EL (cell line): ENCODE measurements at places on chromosomes 13 and 19.

DNA sequence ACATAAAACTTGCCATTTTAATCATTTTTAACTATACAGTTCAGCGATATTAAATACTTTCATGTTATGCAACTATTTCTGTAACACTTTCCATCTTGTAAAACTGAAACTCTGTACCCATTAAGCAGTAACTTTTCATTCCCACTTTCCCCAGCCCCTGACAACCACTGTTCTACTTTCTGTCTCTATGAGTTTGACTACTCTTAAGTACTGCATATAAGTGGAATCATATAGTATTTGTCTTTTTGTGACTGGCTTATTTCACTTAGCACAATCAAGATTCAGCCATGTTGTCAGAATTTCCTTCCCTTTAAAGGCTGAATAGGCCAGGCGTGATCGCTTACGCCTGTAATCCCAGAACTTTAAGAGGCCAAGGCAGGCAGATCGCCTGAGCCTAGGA is 56.2 kb downstream of the ARHGAP35 start:
- no peak for DNase-seq

GRCh38 chr19:21321996-21322395 is 7.2 kb downstream of the ZNF708 start:
- DNase-seq: peak; percentile 51

DNA sequence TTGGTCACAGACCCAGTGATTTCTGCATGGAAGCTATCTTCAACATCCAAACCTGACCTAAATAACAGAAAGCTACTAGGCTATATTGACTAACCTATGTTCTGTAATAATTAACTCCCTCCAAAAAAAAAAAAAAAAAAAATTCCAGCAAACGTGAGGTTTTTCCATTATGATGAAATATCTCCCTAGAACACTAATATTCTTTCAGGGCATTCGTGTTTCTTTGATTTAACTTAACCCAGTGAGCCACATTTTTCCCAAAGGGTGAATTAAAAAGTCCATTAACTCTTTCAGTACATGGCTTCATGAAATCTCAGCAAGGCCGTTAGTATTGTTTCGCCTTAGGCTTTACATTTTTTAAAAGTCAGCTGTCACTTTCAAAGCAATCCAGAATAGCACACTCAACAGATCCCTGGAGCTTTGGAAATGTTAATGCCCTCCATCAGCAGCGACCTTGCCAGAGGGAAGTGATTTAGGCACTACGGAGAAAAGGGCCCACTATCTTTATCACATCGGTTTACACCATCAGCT is 175.8 kb downstream of the DCT start:
- no peak for DNase-seq

DNA sequence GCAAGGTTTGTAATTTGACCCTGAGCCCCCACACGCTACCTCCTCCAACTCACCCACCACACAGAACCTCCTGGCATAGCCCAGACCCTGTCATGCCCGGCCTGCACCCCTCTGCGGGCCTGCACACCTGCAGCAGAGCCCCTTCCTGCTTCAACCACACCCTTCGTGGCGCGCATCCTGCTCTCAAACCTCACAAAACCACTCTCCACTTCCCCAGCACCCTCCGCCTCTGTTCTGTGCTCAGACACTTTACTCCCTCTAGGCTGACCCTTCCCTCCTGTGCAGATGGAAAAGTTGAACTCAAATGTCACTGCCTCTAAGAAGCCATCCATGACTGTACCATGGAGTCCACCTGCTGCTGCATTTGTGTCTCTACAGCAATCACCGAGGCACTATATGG is 28.5 kb downstream of the FAAP24 start:
- DNase-seq: no peak

DNA sequence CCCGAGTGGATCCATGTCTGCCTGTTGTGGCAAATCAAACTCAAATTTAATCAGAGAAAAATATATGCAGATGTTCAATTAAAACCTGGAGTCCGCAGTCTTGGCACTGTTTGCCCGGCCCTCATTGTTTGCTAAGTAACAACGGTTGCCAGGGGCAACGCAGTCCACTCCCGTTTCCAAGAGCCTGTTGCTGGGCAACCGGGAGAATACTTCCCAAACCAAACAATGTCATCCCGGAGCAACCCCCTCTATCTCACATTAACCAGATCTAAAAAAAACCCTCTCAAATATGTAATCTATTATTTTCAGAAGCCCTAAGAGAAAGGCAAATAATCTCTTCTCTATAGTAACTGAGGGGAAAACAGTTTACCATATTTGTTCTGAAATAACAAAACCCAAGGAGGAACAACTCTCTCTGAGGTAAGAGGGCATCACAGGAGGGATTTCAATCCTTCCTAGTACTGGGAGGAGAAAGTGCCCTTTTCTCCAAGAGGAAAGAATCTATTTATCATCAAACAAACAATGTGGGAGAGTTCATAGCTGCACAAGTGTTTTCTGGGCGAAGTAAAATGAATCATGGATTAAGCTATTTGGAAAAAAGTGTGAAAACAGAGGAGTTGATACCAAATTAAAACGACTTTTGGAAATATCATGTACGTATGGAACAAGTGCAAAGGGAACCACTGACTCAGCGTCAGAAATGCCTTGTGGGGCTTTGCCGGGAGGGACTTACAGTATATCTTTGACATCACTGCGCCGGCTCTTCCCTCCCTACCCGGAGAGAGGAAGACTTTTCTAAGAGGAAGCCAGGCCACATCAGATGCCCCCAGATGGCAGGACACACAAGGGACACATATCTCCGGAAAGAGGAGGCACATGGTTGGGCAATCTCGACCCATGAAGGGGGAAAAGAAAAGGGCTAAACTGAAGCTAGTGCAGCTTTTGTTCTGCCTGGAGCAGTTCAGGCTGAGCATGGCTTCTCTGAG is 43.3 kb downstream of the RFX2 start:
- DNase-seq: peak; percentile 57

GRCh38 chr13:105611424-105611823 is 924.0 kb downstream of the EFNB2 start:
- peak; percentile 69 for DNase-seq
